HFFc6 (cell line): ENCODE measurements at places on chromosomes 2 and 18.

DNA sequence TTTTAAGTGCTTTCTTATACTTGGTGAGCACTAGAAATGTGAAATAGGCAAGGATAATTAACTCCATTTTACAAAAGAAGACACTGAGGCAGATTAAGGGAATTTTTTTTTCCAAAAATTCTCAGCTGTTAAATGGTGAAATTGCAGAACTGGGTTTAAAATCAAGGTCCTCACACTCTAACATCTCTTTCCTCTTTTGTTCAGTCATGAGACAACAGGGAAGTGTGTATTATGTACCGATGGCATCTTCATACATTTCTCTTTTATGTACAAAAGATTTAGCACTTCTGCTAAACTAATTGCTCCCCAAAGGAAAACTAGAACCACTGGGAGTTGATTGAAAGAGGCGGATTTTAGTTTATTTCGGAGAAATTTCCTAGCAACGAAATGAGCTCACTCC, 203.0 kb downstream of the SETBP1 start:
- DNase-seq = no peak

- DNase-seq = no peak
Measured at GRCh38 chr2:127759931-127760330, 51.0 kb downstream of the WDR33 start.

DNA sequence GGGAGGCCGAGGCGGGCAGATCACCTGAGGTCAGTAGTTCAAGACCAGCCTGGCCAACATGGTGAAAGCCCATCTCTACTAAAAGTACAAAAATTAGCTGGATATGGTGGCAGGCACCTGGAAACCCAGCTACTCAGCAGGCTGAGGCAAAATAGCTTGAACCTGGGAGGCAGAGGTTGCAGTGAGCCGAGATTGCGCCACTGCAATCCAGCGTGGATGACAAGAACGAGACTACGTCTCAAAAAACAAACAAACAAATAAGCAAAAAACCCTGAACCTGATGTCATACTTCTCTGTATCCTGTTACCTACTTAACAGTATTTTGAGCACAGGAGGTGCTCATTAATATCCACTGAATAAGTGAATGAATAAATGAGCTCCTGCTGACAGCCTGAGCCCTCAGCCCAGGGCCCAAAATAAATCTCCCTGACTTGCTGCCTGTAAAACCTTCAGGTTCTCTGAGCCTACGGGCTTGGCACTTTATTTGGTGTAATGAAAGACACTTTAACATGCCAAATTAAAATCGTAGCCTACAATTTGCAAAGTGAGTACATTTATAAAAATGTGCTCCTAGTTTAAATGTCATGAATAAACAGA, 215.1 kb downstream of the ZNF385B start:
- no peak for DNase-seq

GRCh38 chr2:632471-632870, 44.7 kb downstream of the TMEM18 start:
- no peak for DNase-seq

DNA sequence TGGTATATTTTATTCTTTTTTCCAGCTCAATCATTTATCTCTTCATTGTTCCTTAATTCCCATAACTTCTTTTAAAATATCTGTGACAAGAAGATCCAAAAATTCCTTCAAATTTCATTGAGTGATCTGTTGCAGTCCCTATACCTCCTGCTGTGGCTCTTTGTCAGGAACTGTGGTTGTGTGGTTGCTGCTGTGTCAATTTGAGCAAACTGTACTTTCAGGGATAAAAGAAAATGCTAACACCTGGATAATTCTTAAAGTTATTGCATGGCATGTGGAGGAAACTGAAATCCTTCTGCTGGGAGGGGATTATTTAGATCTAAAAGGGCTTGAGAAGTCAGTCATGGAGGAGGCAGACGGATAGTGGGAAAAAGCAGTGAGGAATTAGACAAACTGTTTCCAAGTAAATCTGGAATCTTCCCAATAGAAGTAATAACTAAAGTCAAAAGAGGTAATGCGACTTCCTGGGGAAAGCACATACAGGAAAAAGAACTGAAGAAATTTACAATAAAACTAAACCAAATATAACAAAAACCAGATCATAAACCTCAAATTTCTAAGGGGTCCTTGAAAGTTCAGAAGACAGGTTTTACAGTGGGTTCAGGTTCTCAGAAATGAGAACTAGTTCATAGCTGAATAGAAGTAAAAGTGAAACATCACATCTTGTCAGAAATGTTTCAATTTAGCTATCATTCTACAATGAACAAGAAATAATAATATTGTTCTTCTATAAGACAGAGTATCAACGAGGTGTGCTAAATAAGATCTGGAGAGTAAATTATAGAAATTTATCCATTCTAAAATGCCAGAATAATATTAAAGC, 33.5 kb upstream of the CD226 start:
- DNase-seq = no peak

GRCh38 chr2:20650393-20650876, 463 bp downstream of the HS1BP3 start:
- DNase-seq = peak; percentile 41

GRCh38 chr2:215521031-215521430, 85.2 kb upstream of the FN1 start:
- DNase-seq = no peak

GRCh38 chr2:106537791-106538191, 50.6 kb downstream of the CD8B2 start:
- no peak for DNase-seq

DNA sequence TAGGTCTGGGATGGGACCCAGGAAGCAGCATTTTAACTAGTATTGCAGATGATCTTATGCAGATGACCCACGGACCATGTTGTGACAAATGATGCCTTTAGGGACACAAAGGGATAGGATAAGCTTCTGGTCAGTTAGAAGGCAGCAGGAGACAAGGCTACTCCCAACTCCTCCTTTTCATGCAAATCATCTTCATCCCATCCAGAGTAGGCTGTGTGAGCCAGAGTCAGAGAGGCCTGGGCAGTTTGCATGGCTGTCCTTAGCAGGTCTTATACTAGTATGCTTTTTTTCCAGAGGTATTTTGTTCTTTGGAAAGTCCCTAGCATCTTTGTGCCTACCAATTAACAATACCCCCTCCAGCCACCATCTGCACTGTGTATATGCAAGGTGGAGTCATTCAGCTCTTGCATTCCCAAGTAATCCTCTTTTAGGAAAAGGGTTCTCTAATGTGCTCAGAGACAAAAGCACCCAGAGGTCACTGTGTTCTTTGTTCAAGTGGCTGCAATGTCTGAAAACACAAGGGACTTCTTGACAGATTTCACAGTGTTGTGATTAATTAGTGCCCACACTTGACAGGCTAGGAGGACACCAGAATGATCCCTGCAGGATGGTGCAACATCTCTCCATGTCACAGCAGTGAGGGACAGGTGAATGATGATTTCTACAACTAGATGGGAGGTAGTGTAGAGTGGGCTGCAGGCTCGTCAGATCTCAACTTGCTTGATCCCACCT, 225.8 kb downstream of the NCKAP5 start:
- DNase-seq = no peak

DNA sequence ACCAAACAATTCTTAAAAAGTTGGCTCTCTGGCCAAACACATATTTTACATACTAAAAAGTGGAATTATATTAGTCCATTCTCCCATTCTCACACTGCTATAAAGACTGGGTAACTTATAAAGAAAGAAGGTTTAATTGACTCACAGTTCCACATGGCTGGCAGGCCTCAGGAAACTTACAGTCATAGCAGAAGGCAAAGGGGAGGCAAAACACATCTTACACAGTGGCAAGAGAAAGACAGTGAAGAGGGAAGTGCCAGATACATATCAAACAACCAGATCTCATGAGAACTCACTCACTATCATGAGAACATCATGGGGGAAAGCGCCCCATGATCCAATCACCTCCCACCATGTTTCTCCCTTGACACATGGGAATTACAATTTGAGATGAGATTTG, 42.6 kb downstream of the EDAR start:
- DNase-seq = no peak

- no peak for DNase-seq
Measured at GRCh38 chr2:120600786-120601185, 134.9 kb upstream of the GLI2 start.

- DNase-seq = no peak
Measured at GRCh38 chr2:68317971-68318913, 1.5 kb downstream of the CNRIP1 start.

GRCh38 chr18:51739044-51739666, 541.7 kb upstream of the MEX3C start:
- no peak for DNase-seq

DNA sequence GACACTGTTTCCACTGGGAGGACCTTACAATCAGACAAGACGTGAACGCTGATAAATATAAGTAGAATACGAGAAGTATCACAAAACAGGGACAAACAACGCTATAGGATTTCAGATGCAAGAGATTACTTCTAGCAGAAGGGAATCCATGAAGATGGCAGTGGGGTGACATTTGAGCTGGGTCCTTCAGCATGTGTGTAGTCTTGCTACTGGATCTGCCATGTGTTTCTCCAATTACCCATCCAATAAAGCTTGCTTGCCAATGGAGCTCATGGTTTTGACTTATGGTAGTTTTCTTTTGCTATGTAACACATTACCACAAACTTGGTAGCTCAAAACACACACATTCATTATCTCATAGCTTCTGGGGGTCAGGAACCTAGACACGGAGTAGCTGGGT, 32.8 kb upstream of the LGALSL start:
- DNase-seq = no peak

- DNase-seq = no peak
Measured at GRCh38 chr18:13540477-13541182, 185.7 kb downstream of the FAM210A start.

GRCh38 chr2:66962716-66963115, 434.4 kb upstream of the ETAA1 start:
- DNase-seq = no peak

- no peak for DNase-seq
Measured at GRCh38 chr18:54742120-54742519, 86.2 kb upstream of the RAB27B start.

- DNase-seq = no peak
Measured at GRCh38 chr2:26114151-26114550, 58.7 kb upstream of the GAREM2 start.
